Stimulated activated naive CD4-positive, alpha-beta T cell treated with Interleukin-2 at 50 U/mL for 16 hours (primary cell): ENCODE measurements at places on chromosomes 1 and 21.

- DNase-seq, result no peak
Measured at GRCh38 chr1:182259968-182260367, 131.6 kb downstream of the GLUL start.

GRCh38 chr1:164699815-164700491, 141.0 kb downstream of the PBX1 start:
- no peak for DNase-seq

DNA sequence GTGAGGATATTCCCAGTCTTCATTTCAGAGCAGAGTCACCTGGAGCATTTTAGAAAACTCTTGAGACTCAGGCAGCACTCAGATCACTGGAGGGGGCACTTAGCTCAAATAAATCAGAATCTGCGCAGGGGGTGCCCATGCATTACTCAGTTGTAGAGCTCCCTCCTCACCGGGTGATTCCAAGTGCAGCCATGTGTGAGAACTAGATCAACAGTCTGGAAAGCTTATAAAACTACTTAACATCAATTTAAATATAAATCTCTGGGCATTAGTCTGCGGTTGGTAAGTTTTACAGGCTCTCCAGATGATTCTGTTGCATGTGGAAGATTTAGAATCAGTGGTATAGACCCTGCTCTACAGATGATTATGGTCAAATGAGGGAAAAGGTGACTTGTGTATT, 128.6 kb downstream of the ST6GALNAC3 start:
- DNase-seq, result no peak

GRCh38 chr1:66350001-66350547, 183.9 kb upstream of the SGIP1 start:
- DNase-seq, result peak; percentile 52

- no peak for DNase-seq
Measured at GRCh38 chr1:209673631-209674417, 1.4 kb upstream of the G0S2 start.

- DNase-seq, result no peak
Measured at GRCh38 chr1:177256153-177257075, 85.7 kb downstream of the BRINP2 start.

DNA sequence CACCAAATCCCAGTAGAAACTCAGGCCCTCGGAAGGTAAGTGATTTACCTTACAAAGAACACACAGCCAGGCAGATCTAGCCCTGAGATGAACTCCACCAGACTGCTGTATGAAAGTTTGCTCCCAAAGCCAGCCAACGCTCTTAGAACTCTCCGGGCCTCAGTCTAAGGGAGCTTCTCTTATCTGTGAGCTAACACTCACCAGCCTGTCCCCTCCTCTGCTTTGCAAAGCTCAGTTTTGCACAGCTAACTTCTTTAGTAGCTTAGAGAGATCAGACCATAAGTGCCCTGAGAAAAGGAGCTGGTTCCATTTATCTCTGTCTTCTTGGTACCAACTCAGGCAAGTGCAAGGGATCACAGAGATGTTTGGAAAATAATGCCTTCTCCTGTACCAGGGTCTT, 195.8 kb upstream of the JUN start:
- no peak for DNase-seq

- DNase-seq, result no peak
Measured at GRCh38 chr1:9278116-9278515, 14.6 kb upstream of the SPSB1 start.

- DNase-seq, result no peak
Measured at GRCh38 chr1:106755682-106756406, 300.6 kb upstream of the PRMT6 start.

GRCh38 chr1:224333939-224334786, 4.2 kb upstream of the NVL start:
- DNase-seq, result no peak
